ENCODE measurements at places on chromosomes 2 and 18.
A peak's percentile ranks its signal among the peaks of the same experiment; 100 is the strongest.

GRCh38 chr2:183163821-183164649 lies 39.8 kb downstream of the NUP35 start:
- DNase-seq = no peak

DNA sequence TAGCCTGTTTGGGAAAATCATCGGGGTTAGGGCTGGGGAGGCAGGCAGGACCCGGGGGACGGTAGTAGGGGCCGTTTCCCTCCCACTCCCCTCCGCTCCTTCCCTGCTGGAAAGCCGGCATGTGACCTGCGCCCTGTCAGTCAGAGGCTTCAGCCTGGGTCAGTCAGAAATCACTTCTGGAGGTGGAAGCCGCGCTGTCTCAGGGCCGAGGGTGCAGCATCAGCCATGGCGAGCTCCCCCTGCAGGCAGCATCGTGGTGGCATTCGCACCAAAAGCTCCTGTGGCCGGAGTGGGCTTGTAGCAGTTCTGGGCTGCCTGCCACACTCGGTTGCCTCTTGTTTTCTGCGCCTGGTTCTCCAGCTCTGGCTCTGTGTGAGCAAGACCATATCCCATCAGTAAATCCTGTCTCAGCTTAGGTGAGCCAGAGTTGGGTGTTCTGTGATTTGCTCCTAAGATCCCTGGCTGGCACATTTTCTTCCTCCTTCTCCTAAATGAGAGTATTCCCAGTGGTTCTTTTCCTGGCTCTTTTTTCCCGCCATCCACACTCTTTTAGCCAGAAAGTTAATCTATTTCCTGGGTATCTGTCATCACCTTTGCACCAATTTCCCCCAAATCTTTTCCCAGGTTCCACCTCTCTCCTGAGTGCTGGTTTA lies 123.9 kb upstream of the CD302 start:
- DNase-seq = peak; percentile 94

DNA sequence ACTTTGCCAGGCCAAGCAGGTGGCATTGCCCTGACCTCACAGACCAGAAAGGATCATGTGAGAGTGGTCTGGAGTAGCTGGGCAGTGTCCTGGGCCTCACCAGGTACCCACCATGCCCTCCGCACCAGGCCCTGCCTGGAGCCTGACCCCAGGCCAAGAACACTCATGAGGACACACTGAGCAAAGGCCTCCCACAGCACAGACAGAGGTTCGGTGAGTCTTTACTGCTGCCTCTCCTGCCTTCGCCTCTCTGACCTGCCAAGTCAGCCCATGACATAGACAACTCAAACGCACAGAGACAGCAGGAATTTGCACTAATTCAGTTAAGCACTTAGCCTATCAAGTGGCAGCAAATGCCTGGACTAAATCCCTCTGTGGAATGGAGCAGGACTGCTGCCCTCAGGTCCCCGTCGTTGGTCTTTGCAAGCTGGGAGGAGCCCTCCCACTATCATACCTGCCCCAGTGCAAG lies 62.5 kb downstream of the RHOB start:
- DNase-seq = no peak

GRCh38 chr2:187157046-187157445 lies 291.0 kb downstream of the CALCRL start:
- DNase-seq = no peak

DNA sequence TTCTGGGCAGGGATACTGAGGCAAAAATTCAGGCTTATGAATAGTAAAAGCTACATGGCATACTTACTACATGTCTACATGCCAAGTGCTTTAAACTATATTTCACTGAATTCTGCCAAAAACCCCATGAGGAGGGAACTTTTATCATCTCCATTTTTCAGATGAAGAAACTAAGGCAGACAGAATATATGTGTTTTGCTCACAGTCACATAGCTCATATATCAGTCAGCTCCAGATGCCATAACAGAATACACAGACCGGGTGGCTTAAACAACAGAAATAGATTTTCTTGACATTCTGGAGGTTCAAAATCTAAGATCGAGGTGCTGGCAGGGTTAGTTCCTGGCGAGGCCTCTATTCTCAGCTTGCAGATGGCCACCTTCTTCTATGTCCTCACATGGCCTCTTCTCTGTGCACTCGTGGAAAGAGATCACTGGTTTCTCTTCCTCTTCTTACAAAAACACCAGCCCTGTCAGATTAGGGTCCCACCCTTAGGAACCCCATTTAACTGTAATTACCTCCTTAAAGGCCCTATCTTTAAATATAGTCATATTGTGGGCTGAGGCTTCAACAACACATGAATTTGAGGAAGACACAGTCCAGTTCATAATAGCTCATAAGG lies 27.1 kb upstream of the CREB1 start:
- no peak for DNase-seq

- no peak for DNase-seq
Measured at GRCh38 chr18:39318462-39318861, 1752.9 kb upstream of the CELF4 start.

GRCh38 chr2:156933645-156934225 lies 323.8 kb upstream of the GALNT5 start:
- DNase-seq = no peak

DNA sequence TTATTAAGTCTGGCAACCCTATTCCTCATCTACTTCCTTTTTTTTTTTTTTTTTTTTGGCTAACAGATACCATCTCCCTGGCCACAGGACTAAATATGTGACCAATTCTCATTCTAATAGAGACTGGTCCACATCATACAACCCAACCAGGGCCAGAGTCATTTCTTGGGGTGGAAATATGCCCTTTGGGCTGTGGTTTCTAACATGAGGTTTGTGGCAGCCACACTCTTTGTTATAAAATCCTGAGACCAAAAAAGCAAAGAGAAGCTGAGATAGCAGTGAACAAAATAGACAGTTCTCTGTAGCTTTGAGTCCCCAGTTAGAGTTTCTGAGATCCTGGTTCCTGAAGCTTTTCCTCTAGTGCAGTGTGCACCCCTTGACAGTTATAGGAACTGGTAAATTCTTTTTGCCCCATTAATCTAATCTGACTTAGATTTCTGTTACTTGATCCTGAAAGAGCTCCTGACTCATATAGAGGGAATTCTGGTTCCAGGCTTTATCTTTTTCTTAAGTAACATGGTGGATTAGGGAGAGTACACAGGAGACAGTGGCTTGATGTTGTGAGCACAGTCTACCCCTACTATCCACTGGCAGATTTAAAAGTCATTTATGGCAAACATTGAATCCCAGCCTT lies 86.8 kb downstream of the MAIP1 start:
- no peak for DNase-seq

DNA sequence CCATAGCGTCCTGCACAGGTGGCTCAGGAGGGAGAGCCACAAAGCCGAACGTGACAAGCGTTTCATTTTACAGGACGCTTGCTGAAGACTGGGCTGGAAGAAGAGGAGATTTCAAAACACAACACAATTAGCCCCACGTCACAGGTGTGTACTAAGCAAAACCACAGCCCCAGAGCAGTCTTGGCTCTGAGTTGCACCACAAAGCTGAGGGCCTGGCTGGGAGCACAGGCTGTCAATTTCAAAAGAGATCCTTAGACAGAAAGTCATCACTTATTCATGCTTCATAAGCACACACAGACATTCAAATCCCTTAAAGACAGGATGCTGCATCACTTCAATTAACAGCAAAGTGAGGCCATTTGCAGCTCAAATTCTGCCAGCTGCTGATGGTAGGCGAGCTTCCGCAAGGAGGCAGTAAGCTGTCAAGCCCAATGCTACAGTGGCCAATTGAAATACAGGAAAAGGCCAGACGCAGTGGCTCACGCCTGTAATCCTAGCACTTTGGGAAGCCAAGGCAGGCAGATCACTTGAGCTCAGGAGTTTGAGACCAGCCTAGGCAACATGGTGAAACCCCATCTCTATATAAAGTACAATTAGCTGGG lies 79.6 kb downstream of the SKA1 start:
- peak; percentile 28 for DNase-seq

- no peak for DNase-seq
Measured at GRCh38 chr2:136332436-136333095, 214.6 kb upstream of the CXCR4 start.

DNA sequence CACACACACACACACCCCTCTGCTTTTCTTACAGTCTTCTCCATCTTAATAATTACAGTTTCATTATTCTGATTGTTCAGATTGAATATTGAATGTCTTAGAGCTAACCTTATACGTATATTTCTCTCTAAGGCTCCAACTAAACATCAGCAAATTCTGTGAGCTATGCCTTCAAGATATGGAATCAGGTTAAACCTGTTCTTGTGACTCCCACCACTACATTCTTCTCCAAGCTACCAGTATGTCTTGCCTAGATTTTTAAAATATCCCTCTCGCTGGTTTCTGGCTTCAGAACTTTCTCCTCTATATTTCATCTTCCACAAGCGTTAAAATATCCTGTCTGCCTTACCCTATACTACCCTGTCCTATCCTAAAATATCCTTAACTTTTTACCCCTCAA lies 1346.4 kb upstream of the CDH2 start:
- no peak for DNase-seq

GRCh38 chr2:59583173-59583765 lies 970.2 kb downstream of the BCL11A start:
- no peak for DNase-seq

GRCh38 chr2:235903782-235904584 lies 264.2 kb downstream of the GBX2 start:
- DNase-seq = no peak

- DNase-seq = no peak
Measured at GRCh38 chr2:166994588-166995336, 106.5 kb downstream of the XIRP2 start.

- no peak for DNase-seq
Measured at GRCh38 chr18:56712761-56713160, 61.6 kb downstream of the WDR7 start.

- no peak for DNase-seq
Measured at GRCh38 chr2:40316620-40317019, 135.3 kb downstream of the SLC8A1 start.

- DNase-seq = no peak
Measured at GRCh38 chr2:11616851-11617415, 53.1 kb downstream of the NTSR2 start.

DNA sequence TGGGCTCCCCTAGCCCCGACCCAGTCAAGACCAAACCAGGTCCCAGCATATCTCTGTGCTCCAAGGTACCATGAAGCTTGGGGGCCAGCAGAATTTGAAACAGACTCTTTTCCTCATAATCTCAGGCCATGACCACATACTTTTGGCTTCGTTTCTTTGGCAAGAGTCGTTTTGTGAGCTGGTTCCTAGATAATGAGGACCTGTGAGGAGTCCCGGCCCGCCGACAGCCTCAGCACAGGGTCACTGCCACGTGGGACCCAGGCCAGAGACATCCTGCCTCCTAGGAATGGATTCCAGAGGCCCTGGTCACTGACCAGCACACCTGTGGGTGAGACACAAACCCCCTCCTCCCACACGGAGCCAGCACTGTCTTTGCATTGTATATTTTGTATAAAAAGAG lies 73.5 kb downstream of the VAPA start:
- DNase-seq = no peak
